ENCODE measurements at places on chromosomes 4 and X.
A peak's percentile ranks its signal among the peaks of the same experiment; 100 is the strongest.

- no peak for DNase-seq
Measured at GRCh38 chr4:4866124-4866865, 6.8 kb downstream of the MSX1 start.

DNA sequence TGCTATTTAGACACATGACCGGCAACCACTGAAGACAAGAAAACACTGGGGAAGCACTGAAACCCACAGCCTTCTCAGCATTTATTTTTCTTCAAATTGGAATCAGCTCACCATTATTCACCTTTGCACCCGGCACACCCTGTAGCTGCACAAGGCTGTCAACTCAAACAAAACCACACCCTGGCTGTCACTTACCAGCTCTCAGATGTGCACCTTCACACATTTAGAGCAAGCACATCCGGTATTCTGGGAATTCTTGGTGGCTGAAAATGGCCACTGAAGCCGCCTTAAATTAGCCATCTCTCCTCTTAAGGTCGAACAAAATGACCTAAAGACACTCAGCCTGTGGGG, 5.9 kb downstream of the ZFYVE28 start:
- DNase-seq: peak; percentile 85

DNA sequence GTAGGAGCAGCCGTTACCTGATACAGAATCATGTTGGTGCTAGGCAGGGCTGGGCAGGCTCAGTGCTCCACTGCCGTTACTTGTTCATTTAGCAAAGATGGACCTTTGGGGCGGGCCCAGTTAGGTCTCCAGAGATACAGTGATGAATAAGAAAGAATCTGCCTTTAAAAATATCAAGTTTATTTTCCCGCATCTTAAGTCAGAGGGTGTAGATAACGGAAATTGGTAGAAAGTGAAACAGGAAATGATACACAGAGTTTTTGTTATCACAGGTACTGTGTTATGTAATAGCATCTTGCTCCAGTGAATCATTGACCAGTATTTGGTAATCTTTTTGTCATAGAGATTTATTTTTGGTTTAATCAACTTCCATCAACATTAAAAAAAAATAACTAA, 5.5 kb downstream of the TMEM131L start:
- peak; percentile 60 for DNase-seq

- DNase-seq: no peak
Measured at GRCh38 chr4:21697583-21697982, 251.0 kb downstream of the KCNIP4 start.

GRCh38 chr4:33940281-33940680, 2304.0 kb downstream of the ARAP2 start:
- DNase-seq: no peak

All from stimulated activated naive CD4-positive, alpha-beta T cell (primary cell).